Lung (tissue), 17 donors: ENCODE measurements at places on chromosomes 7 and 10. TPM values are rescaled to one million over a fixed set of nuclear protein-coding genes. Genes with fewer than 3 reads are reported as not detected.

GRCh38 chr7:148999192-148999591 lies 29.1 kb downstream of the PDIA4 start:
- H3K36me3 ChIP-seq, result peaks cover 4% of the 10 kb centered on the region
- DNase-seq, result no peak
- H3K4me1 ChIP-seq, result no peaks in the 10 kb centered on the region
- H3K27me3 ChIP-seq, result no peaks in the 10 kb centered on the region
- H3K27ac ChIP-seq, result no peak overlapping the region

GRCh38 chr7:142782922-142783900 lies 12.4 kb downstream of the PRSS2 start:
- no peaks in the 10 kb centered on the region for H3K4me1 ChIP-seq
- H3K27me3 ChIP-seq, result no peaks in the 10 kb centered on the region
- H3K27ac ChIP-seq, result no peak overlapping the region
- H3K36me3 ChIP-seq, result no peaks in the 10 kb centered on the region
- H3K4me3 ChIP-seq, result no peak overlapping the region

- no peaks in the 10 kb centered on the region for H3K36me3 ChIP-seq
- peaks cover 32% of the 10 kb centered on the region for H3K27me3 ChIP-seq
- no peak overlapping the region for H3K4me3 ChIP-seq
- DNase-seq, result no peak
- peaks cover 4% of the 10 kb centered on the region for H3K4me1 ChIP-seq
Measured at GRCh38 chr7:157003756-157004520, 6.5 kb downstream of the MNX1 start.

DNA sequence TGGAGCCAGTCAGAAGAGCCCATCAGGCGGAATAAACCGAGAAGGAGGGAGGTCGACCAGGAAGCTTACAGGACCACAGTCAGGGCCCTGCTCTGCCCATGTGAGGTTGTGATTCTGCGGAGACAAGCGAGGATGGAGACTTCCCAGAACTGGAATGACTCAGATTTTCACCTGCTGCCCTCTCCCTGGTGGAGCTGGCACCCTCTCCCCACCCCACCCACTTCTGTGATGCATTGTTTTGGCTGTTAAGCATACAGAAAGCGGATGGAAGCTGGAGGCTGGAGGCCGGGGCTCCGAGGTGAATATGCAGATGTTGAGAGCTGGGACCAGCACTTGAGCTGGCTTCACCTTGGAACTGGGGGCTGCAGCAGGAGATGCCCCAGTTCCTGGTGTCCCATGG lies 57.4 kb downstream of the NPTX2 start:
- H3K27me3 ChIP-seq, result no peaks in the 10 kb centered on the region
- H3K4me1 ChIP-seq, result no peaks in the 10 kb centered on the region
- no peak for DNase-seq

GRCh38 chr10:4129866-4130477 lies 345.0 kb upstream of the KLF6 start:
- DNase-seq, result no peak
- H3K27me3 ChIP-seq, result no peaks in the 10 kb centered on the region
- H3K4me3 ChIP-seq, result no peak overlapping the region
- peaks cover 6% of the 10 kb centered on the region for H3K4me1 ChIP-seq
- H3K27ac ChIP-seq, result peak overlapping the region; percentile 40

DNA sequence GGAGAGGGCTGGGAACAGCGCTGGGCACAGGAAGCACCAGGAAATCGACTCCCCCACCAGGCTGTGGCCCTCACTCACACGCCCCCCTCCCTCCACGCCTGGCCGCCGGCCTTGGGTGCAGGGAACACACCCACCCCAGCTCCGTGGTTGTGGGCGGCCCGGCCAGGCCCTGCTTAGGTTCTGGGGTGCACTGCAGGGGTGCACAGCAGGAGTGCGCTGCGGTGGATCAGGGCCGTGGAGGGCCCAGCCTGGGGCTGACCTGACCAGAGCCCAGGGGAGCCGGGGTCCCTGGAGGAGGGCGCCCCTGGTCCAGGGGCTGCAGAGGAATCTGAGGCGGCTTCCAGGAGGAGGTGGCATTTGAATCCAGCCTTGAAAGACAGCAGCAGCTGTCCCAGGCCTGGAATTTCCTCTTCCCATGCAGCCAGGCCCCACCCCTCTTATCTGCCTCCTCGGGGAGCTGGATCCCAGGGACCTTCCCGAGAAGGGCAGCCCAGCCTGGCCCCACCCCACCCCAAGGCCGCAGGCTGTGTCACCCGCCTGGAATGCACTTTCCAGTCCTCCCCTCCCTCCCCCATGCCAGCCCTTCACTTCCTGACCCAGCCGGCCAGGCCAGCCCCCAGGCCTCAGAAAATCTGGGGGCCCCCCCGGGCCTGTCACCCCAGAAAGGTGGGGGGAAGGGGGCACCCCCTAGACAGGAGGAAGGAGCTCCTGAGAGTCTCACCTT lies 18.4 kb upstream of the PDGFA start:
- H3K27me3 ChIP-seq, result no peaks in the 10 kb centered on the region
- no peaks in the 10 kb centered on the region for H3K4me1 ChIP-seq
- no peak overlapping the region for H3K4me3 ChIP-seq
- peak overlapping the region; percentile 89 for H3K27ac ChIP-seq

DNA sequence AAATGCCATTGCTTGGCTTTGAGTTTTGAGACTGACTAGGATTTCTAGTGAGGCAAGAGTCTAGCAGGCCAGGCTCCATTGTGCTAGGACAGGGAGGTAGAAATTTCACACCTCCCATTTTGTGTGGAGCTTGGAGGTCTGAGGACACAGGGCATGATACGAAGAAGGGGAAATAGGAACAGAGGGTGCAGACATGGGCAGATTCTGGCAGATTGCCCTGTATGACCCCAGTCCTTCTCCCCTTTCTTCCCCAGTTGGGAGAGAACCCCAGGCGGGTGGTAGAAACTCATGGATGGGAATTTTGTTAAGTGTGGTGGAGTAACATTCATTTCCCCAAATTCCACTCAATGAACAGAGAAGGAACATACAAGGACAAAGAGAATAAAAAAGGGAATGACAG lies 54.4 kb downstream of the RAMP3 start:
- DNase-seq, result no peak
- peaks cover 2% of the 10 kb centered on the region for H3K27me3 ChIP-seq
- H3K4me1 ChIP-seq, result no peaks in the 10 kb centered on the region
- H3K27ac ChIP-seq, result no peak overlapping the region

The PAXIP1 gene
- polyA plus RNA-seq, result 4.7 TPM

The PSMA2 gene
- polyA plus RNA-seq, result 125 TPM

The SKIDA1 gene
- polyA plus RNA-seq, result 0.10 TPM

The SGCE gene
- polyA plus RNA-seq, result 22.9 TPM

The OR13A1 gene
- 0.28 TPM for polyA plus RNA-seq

The IFIT1B gene
- polyA plus RNA-seq, result not detected

The FOXP2 gene
- polyA plus RNA-seq, result 1.5 TPM
